ENCODE measurements at places on chromosomes 1 and 21.
A peak's percentile ranks its signal among the peaks of the same experiment; 100 is the strongest.

DNA sequence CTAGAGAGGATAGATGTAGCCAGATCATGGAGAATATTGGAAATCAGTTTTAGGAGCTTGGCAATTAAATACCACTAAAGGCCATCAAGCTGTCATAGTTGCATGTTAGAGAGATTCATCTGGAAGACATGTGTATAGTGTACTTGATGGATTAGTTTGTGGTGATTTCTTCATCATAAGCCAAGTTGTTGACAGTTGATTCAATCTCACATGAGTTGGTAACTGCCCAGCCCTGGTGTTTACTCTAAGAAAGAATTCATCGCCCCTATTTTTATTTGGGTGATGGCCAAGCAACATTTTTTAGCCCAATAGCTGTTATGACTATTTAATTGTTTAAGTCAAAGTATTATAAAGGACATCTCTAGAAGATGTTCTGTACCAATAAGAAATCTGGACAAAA lies 737.6 kb downstream of the PLA2G4A start:
- no peak for DNase-seq

DNA sequence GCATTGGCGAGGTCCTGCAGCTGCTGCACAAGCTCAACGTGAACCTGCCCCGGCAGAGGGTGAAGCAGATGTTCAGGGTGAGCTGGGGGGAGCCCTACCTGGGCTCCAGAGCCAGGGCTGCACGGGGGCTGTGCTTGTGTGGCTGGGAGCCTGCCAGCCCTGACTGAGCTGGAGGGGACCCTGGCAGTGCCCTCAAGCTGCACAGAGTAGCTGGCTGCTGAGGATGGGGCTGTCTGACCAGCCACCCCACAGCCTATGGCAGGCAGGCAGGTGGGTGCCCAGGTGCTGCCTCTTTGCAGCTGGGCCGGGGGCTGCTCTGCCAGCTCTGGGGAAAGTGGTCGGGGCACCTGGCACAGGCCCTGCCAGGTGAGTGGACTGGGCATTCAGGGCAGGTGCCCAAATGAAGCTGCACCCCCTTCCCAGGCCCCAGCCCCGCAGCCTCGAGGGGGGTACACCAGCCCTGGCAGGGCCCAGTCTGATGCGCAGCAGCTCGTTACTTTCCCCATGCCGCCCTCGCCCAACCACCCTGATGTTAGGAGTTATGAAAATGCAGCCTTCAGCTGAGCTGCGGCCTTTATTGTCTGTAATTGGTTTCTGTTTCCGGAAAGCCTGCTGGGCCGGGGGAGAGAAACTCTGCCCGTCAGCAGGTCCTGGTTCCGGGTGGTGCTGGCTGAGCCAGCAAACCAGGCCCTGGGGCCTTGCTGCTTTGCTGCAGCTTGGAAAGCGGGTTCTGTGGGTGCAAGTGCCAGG lies 4.3 kb downstream of the PLCH2 start:
- no peak for DNase-seq

GRCh38 chr1:170703591-170703990 lies 39.7 kb downstream of the PRRX1 start:
- DNase-seq: no peak

- DNase-seq: no peak
These were observed 139.7 kb downstream of the TSEN15 start for GRCh38 chr1:184191181-184191621.

DNA sequence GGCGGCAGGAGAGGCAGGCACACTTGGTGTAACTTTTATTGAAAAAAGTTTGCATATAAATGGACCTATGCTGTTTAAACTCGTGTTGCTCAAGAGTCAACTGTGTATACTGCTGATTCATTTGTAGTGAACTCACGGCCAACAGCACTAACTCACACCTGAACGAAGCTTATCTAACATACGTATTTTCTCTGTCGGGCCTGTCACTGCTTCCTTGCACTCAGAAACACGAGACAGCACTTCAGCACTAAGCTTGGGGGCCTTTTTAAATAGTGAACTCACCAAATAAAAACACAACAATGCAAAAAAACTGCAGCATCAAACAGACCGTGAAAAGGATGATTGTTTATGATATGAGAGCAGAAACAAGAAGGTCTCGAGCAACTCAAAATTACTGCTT lies 58.9 kb upstream of the NEK2 start:
- no peak for DNase-seq

DNA sequence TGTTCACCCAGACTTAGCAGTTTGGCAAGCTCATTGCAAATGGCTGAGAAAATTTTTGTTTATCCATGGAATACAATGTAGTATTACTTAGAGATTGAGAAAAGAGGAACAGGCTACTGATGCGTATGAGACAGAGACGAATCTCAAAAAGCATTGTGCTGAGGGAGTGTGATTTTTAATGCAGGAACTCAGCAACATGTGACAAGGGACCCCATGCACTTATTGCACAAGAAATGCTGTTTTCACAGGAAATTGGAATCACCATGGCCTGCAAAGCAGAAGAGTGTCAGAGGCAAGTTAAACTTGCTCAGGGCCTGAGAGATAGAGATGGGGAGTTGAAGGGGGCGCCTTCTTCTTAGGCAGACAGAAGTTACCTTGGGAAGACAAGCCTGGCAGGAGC lies 32.6 kb upstream of the TLR5 start:
- no peak for DNase-seq

DNA sequence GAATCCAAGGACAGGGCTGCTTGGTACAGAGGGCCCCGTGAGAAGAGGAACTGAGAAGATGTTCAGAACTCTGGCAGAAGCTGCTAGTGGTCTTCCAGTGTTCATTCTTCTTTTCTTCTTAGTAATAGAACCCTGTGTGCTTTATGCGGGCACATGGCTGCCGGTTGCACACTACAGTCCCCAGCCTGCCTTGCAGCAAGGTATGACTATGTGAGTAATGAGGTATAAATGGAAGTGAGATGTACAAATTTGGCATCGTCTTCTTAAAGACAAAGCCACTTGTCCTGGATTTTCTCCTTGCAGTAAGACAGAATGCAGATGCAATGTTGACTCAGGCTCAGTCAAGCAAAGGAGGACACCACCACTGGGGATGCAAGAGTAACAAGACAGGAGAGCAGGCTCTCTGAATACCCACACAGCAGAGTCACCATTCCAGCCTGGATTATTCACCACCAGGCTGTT lies 15.0 kb upstream of the ATP1B1 start:
- DNase-seq: no peak

DNA sequence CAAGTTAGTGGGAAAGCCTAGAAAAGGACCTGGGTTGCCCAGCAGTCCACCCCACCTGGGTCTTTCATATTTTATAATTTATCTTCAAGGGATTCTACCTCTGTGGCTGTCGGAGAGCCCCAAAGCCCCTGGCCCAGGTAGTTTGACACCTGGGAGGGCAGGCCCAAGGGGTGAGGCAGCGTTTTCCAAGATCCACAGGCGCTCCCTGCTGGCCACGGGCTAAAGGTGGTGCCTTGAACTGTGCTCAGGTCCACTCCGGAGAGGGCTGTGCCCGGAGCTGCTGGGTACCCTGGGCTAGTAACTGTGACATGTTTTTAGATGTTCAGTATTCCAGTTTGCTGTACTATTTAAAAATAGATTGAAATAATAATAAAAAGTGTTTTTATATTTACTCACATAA lies 37.2 kb upstream of the CRNN start:
- DNase-seq: no peak

- no peak for DNase-seq
These were observed 48.6 kb downstream of the TNFRSF8 start for GRCh38 chr1:12111741-12112140.

GRCh38 chr21:17438635-17439034 lies 74.2 kb upstream of the CXADR start:
- DNase-seq: peak; percentile 47

DNA sequence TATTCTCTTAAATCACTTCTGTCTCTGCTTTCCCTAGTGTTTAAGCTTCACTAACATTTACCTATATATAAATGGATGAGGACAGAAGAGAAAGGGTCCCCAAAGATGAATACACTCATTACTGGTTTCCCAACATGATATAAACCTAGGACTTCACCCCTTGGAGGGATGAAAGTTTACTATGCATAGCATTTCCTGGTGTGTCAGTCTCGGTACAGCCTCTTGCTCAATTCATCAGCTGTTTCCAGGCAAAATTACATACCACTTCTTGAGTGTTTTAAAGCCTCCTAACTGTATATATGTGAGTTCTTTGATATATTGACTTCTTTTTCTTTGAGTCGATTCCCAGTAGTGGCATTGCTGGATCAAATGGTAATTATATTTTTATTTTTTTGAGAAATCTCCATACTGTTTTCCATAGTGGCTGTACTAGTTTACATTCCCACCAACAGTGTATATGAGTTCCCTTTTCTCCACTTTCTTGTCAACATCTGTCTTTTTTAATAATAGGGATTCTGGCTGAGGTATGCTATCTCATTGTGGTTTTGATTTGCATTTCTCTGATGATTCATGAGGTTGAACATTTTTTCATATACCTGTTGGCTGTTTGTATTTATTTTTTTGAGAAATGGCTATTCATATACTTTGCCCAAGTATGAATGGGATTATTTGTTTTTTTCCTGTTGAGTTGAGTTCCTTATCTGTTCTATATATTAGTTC lies 259.3 kb upstream of the CACYBP start:
- DNase-seq: no peak

All from iPS-NIHi11 (cell line).